ENCODE measurements at places on chromosomes 4 and X.

- DNase-seq: peak; percentile 41
Observed at GRCh38 chr4:41214136-41214824, at the start of gene APBB2. Gene APBB2 (minus strand): TSS chr4:41214542. CDS start chr4:41033254, 181,288 bp downstream.

DNA sequence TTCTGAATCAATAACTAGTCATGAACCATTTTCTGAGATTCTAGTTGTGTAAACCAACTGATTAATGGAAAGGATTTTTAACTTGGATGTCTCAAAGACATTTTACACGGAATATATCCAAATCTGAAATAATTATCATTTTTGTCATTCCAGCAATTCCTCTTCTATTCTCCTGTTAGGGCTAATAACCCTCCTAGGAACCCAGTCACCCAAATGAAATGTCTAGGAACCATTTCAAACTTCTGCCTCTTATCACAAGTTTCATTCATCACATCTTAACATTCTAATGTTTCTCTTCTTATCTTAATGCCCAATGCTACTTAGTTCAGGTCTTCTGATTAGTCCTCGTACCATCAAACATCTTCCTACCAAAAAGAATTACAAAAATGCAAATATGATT, 639.8 kb downstream of the DMD start:
- no peak for DNase-seq

GRCh38 chr4:133996431-133997121, 205.0 kb downstream of the PABPC4L start:
- DNase-seq: no peak

DNA sequence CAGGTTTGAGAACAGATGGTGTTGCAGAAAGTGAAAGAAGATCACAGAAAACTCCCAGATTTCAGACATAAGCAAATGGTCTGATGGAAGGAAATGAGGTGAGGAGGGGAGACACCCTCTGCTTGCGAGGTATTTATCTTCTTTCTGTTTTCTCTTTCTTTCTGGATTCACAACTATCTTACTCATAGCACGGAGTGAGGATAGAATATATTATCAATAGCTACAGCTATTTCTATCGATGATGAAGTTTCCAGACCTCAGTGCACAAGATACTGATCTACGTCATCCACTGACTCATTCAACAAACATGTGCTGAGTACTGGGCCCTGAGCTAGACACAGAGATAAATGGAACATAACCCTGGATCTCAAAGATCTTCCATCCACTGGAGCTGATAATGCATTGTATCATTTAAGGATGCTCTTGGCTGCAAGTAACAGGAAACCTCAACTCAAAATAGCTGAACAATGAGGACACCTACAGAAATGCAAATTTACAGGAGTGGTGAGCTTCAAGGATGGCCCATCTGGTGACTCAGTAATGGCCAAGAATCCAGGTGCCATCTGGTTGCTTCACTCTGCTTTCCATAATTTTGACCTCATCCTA, 21.2 kb downstream of the SLC2A9 start:
- DNase-seq: no peak

- DNase-seq: peak; percentile 67
Observed at GRCh38 chrX:56726605-56727004, 2.4 kb upstream of the NBDY start.
